RWPE2 (cell line): ENCODE measurements at places on chromosomes 13 and 19.

- no peak for DNase-seq
Observed at GRCh38 chr13:46655377-46656180, 102.6 kb downstream of the LRCH1 start.

DNA sequence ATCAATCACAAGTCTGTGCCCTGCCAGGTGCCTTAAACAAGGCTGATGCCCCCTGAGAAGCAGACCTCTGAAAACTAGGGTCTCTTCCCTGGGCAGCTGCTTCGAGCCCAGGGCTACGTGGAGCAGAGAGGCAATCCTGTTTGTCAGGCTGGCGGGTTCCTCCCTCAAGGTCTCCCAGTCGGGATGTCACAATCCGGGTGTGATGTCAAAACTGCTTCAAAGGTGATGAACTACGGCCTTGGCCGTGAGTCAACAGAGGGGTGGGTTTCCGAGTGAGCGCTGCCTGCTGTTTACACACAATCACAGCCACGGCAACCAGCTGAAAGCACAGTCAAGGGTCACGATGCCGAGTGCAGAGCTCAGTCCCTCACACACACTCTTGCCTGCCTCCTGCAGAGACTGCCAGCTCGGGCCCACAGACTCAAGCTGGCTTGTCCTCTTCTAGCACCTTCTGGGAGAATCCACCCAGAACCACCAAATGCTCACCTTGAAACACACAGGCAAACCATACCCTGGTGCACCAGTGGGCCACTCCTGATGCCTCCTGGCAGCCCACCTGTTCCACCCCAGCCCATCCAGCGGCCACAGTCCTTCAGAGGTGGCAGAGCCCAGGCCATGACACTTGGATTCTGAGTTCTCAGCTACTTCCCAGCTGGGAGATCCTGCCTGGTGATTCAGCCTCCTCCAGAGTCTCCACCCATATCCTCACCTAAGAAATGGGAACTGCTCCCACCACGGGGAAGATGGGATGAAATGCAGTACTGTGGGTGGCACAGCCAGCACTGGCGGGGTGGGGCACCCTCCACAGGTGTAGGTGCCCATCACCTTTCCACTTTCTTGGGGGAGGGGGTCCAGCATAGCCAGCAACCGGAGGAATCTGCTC, 6.8 kb downstream of the ELL start:
- no peak for DNase-seq

DNA sequence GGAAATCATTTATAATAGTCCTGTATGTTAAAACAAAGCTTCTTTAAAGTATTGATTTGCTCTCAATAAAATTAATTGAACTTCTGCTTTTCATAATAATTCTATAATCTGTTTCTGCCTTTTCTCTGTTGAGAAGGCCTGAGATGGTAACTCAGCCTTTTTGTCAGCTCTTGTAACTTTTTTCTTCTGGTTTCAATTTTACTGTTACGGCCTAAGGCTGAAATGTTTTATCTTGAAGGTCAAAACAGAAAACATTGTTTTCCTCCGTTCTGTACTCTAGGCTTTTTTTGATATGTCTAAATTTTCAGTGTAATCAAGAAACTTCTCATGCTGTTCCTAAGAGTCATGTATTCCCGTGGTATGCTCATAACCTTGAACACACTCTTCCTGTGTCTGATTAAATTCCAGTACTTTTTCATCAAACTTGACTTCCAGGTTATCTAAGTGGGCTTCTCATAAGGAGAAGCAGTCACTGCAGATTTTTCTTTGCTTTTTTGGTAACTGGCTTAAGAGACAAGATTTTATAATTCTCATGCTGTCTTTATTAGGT, 7.6 kb upstream of the NAXD start:
- no peak for DNase-seq

GRCh38 chr13:98648686-98649085, 71.8 kb upstream of the STK24 start:
- no peak for DNase-seq

GRCh38 chr19:57227502-57227901, 3.3 kb upstream of the AURKC start:
- no peak for DNase-seq

DNA sequence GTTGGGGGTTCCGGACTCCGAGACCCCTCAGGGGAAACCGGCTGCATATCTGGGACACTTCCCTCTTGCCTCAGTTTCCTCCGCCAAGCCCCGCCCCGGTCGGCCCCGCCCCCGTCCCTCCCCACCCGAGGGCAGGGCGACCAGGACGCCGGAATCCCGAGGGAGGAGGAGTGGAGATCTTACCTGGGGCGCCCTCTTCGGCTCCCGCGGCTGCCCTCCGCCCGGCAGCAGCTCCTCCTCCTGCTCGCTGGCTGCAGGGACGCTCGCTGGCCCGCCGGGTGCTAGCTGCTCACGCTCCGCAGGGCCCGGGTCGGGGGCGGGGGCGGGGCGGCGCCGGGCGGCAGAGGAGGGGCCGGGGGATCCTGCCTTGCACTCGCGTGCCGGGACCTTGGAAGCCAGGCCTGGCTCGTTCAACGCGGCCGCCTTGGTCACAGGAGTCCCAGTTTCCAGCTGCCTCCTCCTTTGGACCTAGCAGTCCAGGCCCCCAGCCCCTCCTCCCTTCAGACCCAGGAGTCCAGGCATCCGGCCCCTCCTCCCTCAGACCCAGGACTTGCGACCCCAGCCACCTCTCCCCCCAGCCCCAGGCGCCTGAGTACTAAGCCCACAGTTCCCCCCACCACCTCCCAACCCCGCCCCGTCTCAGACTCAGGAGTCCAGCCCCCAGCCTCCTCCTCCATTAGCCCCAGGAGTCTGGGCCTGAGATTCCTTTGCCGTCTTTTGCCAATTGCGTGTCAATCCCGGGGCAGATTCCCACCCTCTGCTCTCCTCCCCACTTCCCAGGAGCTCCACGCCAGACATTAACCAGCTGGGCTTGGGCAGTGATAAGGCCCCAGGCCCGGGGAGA, at the start of gene NTF4:
NTF4 (minus strand) TSS at position 51 of the 844 bp plus-strand sequence. CDS start 2,821 bp downstream, outside the sequence.
- DNase-seq, result peak; percentile 70

- no peak for DNase-seq
Observed at GRCh38 chr13:58302349-58302748, 670.8 kb downstream of the PCDH17 start.

GRCh38 chr19:18220632-18221275, 5.5 kb downstream of the PDE4C start:
- no peak for DNase-seq

DNA sequence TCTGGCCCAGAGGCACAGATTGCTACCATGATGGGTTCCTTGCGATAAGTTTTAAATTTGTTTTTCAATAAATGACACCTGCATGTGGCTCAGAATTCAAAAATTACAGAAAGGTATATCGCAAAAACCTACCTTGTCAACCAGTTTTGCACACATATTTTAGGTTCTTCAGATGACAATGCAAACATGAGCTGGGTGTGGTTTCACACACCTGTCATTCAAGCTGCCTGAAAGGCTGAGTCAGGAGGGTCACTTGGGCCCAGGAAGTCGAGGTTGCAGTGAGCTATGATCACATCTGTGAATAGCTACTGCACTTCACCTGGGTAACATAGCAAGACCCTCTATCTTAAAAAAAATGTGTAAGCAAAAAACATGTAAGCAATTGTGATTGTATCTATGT, 56.1 kb downstream of the DNM2 start:
- DNase-seq, result no peak

DNA sequence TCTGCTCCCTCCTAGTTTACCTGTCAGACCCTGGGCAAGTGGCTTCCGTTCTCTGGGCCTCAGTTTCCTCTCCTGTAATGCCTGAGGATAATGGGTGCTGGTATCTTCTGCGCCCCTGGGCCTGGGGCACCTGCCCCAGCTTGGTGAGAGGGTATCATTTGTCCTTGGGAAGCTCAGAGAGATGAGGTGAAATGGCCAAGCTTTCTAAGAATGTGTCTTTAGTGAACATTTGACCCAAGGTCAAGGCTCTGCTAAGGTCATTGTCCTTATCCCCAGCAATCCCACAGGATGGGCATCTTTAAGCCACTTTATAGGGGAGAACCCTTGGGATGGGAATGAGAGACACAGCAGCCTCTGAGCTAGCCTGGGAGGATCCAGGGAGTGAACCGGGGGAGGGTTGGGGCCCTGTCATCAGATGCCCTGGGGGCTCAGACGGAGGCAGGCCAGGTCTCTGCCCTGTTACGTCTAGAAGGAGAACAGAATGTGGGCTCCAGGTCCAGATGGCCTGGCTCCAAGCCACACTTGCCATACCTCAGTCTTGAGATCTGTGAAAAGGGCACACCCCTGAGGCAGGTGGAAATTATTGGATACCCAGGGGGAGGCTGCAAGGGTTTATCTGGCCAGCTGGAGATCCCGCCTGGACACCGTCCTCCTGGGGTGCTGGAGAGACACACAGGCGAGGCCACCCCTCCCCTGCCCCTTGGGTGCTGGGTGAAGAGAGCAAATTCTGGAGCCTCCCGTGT, 1.1 kb upstream of the NFIC start:
- no peak for DNase-seq

GRCh38 chr19:35040826-35041547, 534 bp upstream of the HPN start:
- DNase-seq, result peak; percentile 52
